ENCODE measurements at places on chromosomes 6 and 20.

- peak; percentile 92 for DNase-seq
These were observed at the start of gene DHX16 for GRCh38 chr6:30672445-30673253. Gene DHX16 (minus strand): TSS chr6:30673006. CDS start chr6:30672841, 165 bp downstream.

DNA sequence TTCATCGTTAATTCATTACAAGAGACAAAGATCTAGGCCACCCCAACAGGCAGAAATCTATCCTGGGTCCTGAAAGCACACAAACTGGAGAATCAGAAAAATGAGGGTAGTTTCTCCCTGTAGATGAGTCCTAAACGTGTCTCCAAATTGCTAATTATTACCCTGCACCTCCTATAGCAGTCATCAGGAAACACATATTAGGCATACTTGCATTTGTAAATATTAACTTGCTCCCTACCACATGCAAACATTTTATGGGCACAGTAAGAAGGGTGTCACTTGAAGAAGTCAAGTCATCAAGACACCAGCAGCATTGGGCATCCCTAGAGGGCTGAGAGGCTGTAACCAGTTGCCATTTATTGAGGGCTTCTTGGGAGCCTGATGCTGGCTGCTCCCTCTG lies 17.9 kb upstream of the SIRPB1 start:
- DNase-seq: no peak

- no peak for DNase-seq
These were observed 24.5 kb downstream of the PLCG1 start for GRCh38 chr20:41161886-41162285.

GRCh38 chr6:73180763-73181619 lies 44.3 kb downstream of the KHDC1L start:
- DNase-seq: peak; percentile 51

GRCh38 chr6:121668259-121668658 lies 232.8 kb downstream of the GJA1 start:
- no peak for DNase-seq

DNA sequence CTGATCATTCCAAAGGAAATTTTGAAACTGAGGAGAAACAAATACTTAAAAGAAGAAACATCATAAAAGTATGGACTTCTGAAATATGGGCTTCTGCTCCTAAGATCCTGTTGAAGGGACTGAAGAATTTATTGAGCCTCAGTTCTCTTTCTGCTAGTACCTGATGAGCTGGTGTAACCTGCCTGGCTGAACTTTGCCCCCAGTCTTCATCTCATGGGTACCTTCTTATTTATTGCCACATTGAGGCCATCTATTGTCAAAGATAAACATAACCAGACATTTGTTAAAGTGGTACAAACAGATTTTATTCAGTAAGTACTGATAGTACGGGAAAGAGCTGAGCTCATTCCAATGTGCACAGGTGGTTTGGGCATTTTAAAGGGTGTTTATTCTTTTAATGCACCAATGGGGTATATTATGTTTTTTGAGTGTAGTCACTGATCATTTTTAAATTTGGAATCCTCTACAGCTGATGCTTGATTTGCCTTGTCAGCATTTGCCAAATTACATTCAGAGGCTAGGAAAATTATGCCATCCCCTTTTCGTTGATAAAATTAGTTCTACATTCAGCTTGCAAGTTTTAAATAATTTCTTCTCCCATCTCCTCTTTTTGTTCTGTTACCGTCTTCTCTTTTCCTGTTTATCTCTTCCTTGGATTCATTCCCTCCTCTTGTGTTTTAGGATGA lies 118.2 kb downstream of the PRIM2 start:
- no peak for DNase-seq

GRCh38 chr20:51176876-51177275 lies 154.0 kb upstream of the KCNG1 start:
- DNase-seq: no peak

- no peak for DNase-seq
These were observed 13.3 kb downstream of the PLCG1 start for GRCh38 chr20:41150664-41151063.

Data from immature natural killer cell (primary cell).